Activated CD4-positive, alpha-beta memory T cell treated with anti-CD3 and anti-CD28 coated beads for 36 hours (primary cell): ENCODE measurements at places on chromosomes 12 and 14. TPM values are rescaled to one million over a fixed set of nuclear protein-coding genes. Genes with fewer than 3 reads are reported as not detected.

DNA sequence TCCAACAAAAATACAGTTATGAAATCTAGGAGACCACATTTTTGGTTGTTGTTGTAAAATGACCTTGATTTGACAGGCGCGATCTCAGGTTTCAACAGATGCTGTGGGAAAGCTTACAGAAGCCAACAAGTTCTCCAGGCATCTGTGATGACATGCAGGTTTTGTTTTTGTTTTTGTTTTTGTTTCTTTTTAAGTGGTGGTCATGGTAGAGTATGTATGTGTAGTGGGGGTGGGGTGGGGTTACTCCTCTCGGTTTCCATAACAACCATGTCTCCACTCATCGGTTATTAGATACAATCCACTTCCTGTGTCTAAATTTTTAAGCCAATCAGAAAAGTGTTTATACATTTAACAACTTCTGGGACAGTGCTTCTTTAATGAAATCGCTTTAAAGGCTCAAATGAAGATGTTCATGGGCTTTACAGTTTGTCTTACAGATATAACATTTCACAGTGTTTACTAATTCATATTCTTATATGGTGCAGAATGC lies 199.9 kb upstream of the FOXN3 start:
- H3K27me3 ChIP-seq: no peaks in the 10 kb centered on the region
- H3K36me3 ChIP-seq: peaks cover 7% of the 10 kb centered on the region
- peaks cover 73% of the 10 kb centered on the region for H3K4me1 ChIP-seq
- DNase-seq: peak; percentile 49
- H3K4me3 ChIP-seq: peak overlapping the region; percentile 91

DNA sequence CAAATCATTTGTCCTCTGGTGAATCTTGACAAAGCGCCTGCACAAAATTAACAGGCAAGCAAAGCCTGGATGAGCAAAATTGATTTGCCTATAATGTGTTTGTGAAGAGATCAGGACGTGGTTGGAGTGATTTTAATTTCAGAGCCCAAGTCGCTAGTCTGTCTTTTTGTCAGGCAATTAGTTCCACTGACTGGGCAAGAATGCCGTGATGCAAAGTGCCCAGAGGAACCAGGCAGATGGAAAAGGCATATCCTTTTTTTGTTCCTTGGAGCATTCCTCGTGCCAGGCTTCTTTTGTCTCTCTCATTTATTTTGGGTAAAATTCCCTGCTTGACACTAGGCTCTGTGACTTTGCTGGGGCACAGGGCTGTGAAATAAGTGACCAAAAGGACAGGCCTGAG lies 65.9 kb upstream of the CCDC198 start:
- H3K4me1 ChIP-seq: no peaks in the 10 kb centered on the region
- DNase-seq: no peak
- H3K36me3 ChIP-seq: no peaks in the 10 kb centered on the region
- H3K4me3 ChIP-seq: no peak overlapping the region
- H3K27me3 ChIP-seq: no peaks in the 10 kb centered on the region

DNA sequence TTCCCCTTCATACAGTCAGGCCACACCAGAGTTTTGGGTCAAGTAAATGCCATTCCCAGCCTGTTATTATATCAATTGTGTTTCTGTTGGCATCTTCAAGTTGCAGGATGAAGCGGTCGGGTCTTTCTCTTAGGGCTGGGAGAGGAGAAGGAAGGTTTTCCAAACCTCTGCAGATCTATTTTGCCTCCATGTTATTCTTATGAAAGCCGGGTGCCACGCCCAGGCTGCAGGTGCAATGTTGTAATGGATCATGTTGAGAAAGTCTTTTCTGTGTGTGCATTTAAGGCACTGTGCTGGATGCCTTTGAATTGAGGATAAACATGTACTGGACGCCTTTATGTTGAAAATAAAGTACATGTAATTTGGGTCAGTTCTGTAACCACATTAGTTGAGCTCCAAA lies 164.4 kb upstream of the HIF1A start:
- H3K4me1 ChIP-seq: peaks cover 94% of the 10 kb centered on the region
- DNase-seq: no peak
- H3K27me3 ChIP-seq: no peaks in the 10 kb centered on the region
- H3K4me3 ChIP-seq: no peak overlapping the region
- H3K36me3 ChIP-seq: peaks cover 72% of the 10 kb centered on the region
- peak overlapping the region; percentile 63 for H3K27ac ChIP-seq

- no peak for DNase-seq
- no peaks in the 10 kb centered on the region for H3K4me1 ChIP-seq
- peaks cover 5% of the 10 kb centered on the region for H3K36me3 ChIP-seq
- H3K27me3 ChIP-seq: peaks cover 7% of the 10 kb centered on the region
These were observed 53.4 kb upstream of the DACT1 start for GRCh38 chr14:58584383-58584782.

DNA sequence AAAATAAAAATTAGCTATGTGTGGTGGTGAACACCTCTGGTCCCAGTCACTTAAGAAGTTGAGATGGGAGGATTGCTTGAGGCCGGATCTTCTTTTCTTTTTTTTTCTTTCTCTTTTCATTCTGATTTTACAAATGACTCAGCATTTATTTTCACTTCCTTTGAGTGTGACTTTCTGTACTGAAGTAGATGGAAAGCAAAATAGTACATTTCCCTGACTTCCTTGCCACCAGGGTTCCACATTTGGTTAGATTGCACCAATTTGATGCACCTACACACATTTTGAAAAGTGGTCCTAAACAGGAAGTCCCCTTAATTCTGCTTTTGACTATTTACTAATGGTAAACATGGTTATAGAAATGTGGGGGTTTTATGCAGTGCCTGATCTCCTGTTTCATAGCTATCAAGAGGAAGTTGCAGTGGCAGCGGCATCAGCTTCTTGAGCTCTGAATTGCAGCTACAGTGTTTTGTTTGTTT lies 13.0 kb upstream of the LEMD3 start:
- H3K27me3 ChIP-seq: peaks cover 13% of the 10 kb centered on the region
- no peaks in the 10 kb centered on the region for H3K36me3 ChIP-seq
- H3K4me3 ChIP-seq: peak overlapping the region; percentile 9
- peaks cover 16% of the 10 kb centered on the region for H3K4me1 ChIP-seq

AKAP3 gene
- 3.1 TPM for total RNA-seq

GLIPR1L2 gene
- total RNA-seq: 0.24 TPM

C1QL4 gene
- not detected for total RNA-seq

KCNC2 gene
- total RNA-seq: not detected

ZC3H10 gene
- total RNA-seq: 5.1 TPM

LMO3 gene
- not detected for total RNA-seq
